ENCODE measurements at places on chromosomes 12 and 14.
A peak's percentile ranks its signal among the peaks of the same experiment; 100 is the strongest.

DNA sequence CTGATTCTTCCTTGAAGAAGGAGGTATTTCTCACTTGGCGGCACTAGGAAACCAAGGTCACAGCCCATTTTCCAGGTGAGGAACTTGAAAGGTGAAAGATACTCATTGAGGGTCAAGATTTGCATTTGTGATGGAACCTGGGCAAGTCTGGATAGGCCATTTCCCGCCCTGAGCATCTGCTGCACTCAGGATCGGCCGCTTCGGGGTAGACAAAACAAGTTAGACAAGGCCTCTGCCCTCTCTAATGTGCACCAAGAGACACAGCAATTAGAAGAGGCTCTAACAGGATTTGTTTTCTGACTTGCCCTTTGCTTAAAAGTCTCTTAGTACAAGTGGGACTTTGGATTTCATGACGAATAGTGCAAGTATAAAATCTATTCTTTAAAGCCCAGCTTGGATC is 167.2 kb downstream of the KTN1 start:
- H3K4me3 ChIP-seq, result no peak overlapping the region
- no peak overlapping the region for H3K27ac ChIP-seq
- H3K36me3 ChIP-seq, result no peaks in the 10 kb centered on the region
- no peaks in the 10 kb centered on the region for H3K27me3 ChIP-seq
- H3K4me1 ChIP-seq, result no peaks in the 10 kb centered on the region

DNA sequence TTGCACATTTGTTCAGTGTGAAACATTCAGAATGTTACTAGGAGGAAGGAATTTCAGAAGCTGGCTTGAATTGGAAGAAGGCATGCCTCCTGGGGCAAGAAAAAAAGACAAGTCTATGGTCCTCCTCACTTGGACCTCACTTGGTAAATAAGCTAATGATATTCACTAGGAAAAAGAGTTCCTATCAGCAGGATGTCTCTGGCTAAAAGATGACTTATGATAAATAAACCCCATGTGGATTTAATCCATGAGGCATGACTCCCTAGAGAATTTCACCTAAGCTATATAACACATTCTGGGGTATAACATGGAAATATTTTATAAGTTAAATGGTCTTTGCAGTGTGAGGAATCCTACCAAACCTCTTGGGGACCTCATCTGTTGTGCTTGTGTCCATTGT is 199.9 kb downstream of the LRIG3 start:
- no peaks in the 10 kb centered on the region for H3K36me3 ChIP-seq
- no peak for DNase-seq
- no peaks in the 10 kb centered on the region for H3K4me1 ChIP-seq
- H3K27ac ChIP-seq, result no peak overlapping the region

DNA sequence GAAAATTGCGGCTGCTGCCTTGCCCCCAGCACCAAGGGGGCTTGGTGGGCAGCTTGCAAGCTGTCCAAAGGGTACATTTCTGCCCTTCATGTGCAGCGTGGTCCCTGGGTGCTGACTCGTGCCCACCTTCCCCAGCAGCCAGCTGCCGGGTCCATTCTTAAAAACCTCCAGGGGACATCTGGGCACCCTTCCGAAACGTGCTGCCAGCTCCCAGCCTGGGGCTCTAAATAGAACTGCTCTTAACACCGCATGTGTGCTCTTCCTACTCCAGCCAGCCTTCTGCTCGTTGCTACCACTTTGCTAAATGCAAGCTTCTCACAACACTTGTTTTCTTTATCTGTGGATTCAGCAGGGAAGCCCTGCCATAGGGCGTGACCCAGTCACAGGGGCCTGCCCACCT is 66.0 kb downstream of the RIMBP2 start:
- no peaks in the 10 kb centered on the region for H3K4me1 ChIP-seq
- no peak for DNase-seq
- no peak overlapping the region for H3K27ac ChIP-seq
- H3K4me3 ChIP-seq, result no peak overlapping the region
- no peaks in the 10 kb centered on the region for H3K36me3 ChIP-seq

- no peak overlapping the region for H3K4me3 ChIP-seq
- peaks cover 16% of the 10 kb centered on the region for H3K27me3 ChIP-seq
- no peak overlapping the region for H3K27ac ChIP-seq
- no peak for DNase-seq
- H3K36me3 ChIP-seq, result no peaks in the 10 kb centered on the region
Observed at GRCh38 chr14:50941151-50941550, 3.1 kb downstream of the PYGL start.

- H3K4me1 ChIP-seq, result no peaks in the 10 kb centered on the region
- no peak overlapping the region for H3K27ac ChIP-seq
- H3K4me3 ChIP-seq, result no peak overlapping the region
- no peaks in the 10 kb centered on the region for H3K36me3 ChIP-seq
Observed at GRCh38 chr12:96534339-96534738, 45.0 kb downstream of the CFAP54 start.

DNA sequence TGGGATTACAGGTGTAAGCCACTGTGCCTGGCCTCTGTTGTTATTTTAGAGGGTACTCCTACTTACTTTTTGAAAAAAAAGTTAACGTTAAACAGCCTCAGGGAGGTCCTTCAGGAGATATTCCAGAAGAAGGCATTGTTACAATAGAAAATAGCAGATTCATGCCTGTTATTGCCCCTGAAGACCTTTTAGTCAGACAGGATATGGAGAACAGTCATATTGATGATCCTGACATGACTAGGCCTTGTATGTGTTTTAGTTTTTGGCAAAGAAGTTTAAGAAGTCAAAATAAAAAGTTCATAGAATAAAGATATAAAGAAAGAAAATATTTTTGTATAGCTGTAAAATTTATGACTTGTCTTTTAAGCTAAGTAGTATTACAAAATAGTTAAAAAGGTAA is 45.3 kb downstream of the WASHC3 start:
- H3K27ac ChIP-seq, result no peak overlapping the region
- peaks cover 4% of the 10 kb centered on the region for H3K36me3 ChIP-seq
- no peak overlapping the region for H3K4me3 ChIP-seq

DNA sequence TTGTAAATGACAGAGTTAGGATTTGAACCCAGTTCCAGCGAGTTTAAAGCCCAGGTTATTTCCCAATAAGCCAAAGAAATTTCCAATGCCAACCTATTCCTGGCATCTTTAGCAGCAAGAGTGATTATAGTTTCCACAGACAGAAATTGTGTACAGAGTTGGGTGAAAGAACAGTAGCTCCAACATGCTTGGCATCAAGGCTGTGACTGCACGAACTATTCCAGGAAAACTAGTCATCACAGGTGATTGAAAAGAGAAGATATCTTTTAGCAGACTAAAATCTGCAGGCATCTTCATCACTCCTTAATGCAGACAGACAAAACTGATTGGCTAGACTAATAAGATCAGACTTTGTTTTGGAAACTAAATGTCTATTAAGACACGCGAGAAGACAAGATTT is 262.7 kb upstream of the PLEKHG7 start:
- H3K27me3 ChIP-seq, result no peaks in the 10 kb centered on the region
- H3K36me3 ChIP-seq, result no peaks in the 10 kb centered on the region
- H3K4me3 ChIP-seq, result no peak overlapping the region
- no peak for DNase-seq

- H3K27me3 ChIP-seq, result no peaks in the 10 kb centered on the region
- peak overlapping the region; percentile 95 for H3K27ac ChIP-seq
- DNase-seq, result no peak
- peak overlapping the region; percentile 81 for H3K4me3 ChIP-seq
- H3K4me1 ChIP-seq, result peaks cover 30% of the 10 kb centered on the region
Observed at GRCh38 chr14:49769171-49769570, 1.2 kb downstream of the KLHDC2 start.

- H3K4me1 ChIP-seq, result peaks cover 11% of the 10 kb centered on the region
- H3K27ac ChIP-seq, result no peak overlapping the region
- no peak overlapping the region for H3K4me3 ChIP-seq
- DNase-seq, result no peak
- peaks cover 17% of the 10 kb centered on the region for H3K27me3 ChIP-seq
- no peaks in the 10 kb centered on the region for H3K36me3 ChIP-seq
Observed at GRCh38 chr12:94872971-94873733, 130.3 kb downstream of the NDUFA12 start.

DNA sequence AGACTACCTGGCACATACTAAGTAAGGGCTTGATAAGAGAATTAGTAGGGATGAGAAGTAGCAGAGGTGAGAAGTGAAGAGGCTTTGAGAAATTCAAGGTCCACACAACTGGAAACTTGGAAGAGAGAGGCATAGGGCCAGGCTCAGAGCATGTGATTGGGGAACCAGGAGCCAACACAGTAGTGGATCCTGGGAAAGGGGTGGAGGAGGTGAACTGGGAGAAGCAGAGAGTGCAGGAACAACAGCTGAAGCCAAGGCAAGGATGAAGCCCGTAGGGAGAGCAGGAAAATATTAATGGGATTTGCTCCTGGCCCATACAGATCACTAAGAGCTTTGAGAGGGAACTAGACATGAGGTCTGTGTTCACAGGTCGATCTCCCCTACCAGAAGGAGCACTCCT is 1.4 kb upstream of the ITGB7 start:
- no peak for DNase-seq
- H3K4me3 ChIP-seq, result peak overlapping the region; percentile 36
- H3K36me3 ChIP-seq, result peaks cover 29% of the 10 kb centered on the region
- H3K27me3 ChIP-seq, result no peaks in the 10 kb centered on the region
- peak overlapping the region; percentile 62 for H3K27ac ChIP-seq

GRCh38 chr12:12718853-12719252 is 1.7 kb downstream of the CDKN1B start:
- peak overlapping the region; percentile 95 for H3K27ac ChIP-seq
- H3K27me3 ChIP-seq, result no peaks in the 10 kb centered on the region
- peak overlapping the region; percentile 99 for H3K4me3 ChIP-seq
- H3K36me3 ChIP-seq, result peaks cover 35% of the 10 kb centered on the region
- peaks cover 39% of the 10 kb centered on the region for H3K4me1 ChIP-seq
- no peak for DNase-seq

DNA sequence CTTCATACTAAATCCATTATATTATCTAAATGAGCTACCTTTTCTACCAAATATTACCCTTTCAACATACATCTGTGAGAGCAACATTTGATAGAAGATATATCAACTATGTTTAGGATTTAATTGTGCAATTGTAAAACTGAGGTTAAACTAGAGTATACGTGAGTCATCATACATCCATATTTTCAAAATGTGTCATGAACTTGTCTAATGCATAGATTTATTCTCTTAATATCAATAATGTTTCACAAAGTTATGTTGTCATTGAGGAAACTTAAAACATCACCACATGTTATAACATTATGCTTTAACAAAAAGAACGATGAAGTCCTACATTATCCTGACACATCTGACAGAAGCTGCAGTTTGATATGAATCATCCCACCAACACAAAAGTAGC is 645.5 kb upstream of the NOVA1 start:
- no peaks in the 10 kb centered on the region for H3K27me3 ChIP-seq
- no peak overlapping the region for H3K4me3 ChIP-seq
- H3K4me1 ChIP-seq, result no peaks in the 10 kb centered on the region
- H3K27ac ChIP-seq, result no peak overlapping the region
- H3K36me3 ChIP-seq, result no peaks in the 10 kb centered on the region
